ENCODE measurements at places on chromosomes 1 and 21. TPM values are rescaled to one million over a fixed set of nuclear protein-coding genes. Genes with fewer than 3 reads are reported as not detected.

- peaks cover 26% of the 10 kb centered on the region for H3K4me1 ChIP-seq
- no peak for DNase-seq
- peaks cover 6% of the 10 kb centered on the region for H3K27me3 ChIP-seq
- no peaks in the 10 kb centered on the region for H3K36me3 ChIP-seq
Measured at GRCh38 chr1:151513626-151514121, 2.5 kb downstream of the CGN start.

The MROH9 gene
- not detected for total RNA-seq

DNA sequence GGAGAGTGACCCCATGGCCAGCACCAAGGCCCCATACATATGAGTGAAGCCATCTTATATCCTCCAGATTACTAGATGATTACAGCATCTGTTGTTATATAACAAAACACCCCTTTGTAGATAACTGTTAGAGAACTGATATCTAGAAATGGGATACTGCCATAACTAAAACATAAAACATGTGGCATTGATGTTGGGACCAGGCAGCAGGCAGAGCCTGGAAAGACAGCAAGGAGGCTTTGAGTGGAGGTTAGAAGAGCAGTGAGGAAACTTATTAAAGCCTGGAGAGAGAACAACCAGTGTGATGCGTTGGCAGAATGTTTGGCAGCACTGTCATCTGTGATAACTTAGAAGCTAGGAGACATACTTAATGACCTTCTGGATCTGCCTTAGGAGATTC lies 5.5 kb upstream of the ZMYM6 start:
- H3K4me3 ChIP-seq = no peak overlapping the region
- peaks cover 5% of the 10 kb centered on the region for H3K27me3 ChIP-seq
- no peak overlapping the region for H3K27ac ChIP-seq

GRCh38 chr1:14390816-14391215 lies 207.7 kb upstream of the KAZN start:
- H3K36me3 ChIP-seq = no peaks in the 10 kb centered on the region
- H3K4me1 ChIP-seq = no peaks in the 10 kb centered on the region
- no peaks in the 10 kb centered on the region for H3K27me3 ChIP-seq
- no peak for DNase-seq
- H3K4me3 ChIP-seq = no peak overlapping the region

- no peak overlapping the region for H3K27ac ChIP-seq
- peaks cover 32% of the 10 kb centered on the region for H3K36me3 ChIP-seq
- H3K27me3 ChIP-seq = no peaks in the 10 kb centered on the region
- no peak for DNase-seq
- H3K4me1 ChIP-seq = peaks cover 52% of the 10 kb centered on the region
- no peak overlapping the region for H3K4me3 ChIP-seq
Measured at GRCh38 chr1:21774835-21775549, 8.0 kb downstream of the USP48 start.

GRCh38 chr1:63756839-63757238 lies 17.0 kb upstream of the ROR1 start:
- peaks cover 10% of the 10 kb centered on the region for H3K27me3 ChIP-seq
- H3K27ac ChIP-seq = no peak overlapping the region
- H3K4me1 ChIP-seq = no peaks in the 10 kb centered on the region
- H3K36me3 ChIP-seq = no peaks in the 10 kb centered on the region
- no peak for DNase-seq

The C1orf52 gene
- total RNA-seq = 29.5 TPM

DNA sequence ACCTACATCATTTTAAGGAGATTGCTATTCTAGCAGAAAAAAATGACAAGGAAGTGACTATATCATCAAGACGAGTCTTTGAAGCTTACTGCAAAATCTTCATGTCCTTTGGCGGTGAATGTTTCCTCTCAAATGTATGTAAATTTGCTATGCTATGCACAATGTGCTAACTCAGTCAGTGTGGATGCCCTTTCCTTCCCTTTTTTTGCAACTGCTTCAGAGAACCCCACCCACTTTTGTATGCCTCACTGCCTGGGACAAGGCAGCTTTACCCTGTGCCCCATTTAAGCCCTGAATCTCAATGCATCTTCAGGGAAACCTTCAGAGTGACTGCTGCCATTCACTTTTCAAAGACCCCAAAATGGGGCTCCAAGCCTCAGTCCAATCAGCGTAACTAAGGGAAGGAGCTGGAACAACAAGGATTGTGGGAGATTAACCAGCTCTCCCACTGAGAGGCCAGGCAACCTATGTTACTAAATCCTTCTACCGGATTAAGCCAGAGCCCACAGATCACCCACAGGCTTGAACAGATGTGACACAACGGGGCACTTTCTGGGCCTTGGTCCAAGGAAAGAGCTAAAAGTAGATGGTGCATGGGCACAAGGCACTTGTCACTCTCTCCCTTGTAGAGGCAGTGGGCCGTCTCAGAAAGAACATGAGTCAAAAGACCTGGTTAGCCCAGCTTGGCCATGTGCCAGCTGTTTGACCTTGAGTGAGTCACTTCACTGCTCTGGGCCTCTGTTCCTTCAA lies 154.4 kb downstream of the PLPP3 start:
- H3K27me3 ChIP-seq = no peaks in the 10 kb centered on the region
- H3K27ac ChIP-seq = no peak overlapping the region
- H3K4me3 ChIP-seq = no peak overlapping the region
- no peaks in the 10 kb centered on the region for H3K36me3 ChIP-seq
- H3K4me1 ChIP-seq = no peaks in the 10 kb centered on the region

GRCh38 chr21:38937844-38938243 lies 132.1 kb downstream of the ETS2 start:
- H3K4me3 ChIP-seq = no peak overlapping the region
- no peaks in the 10 kb centered on the region for H3K27me3 ChIP-seq
- no peaks in the 10 kb centered on the region for H3K36me3 ChIP-seq
- no peak for DNase-seq
- peak overlapping the region; percentile 33 for H3K27ac ChIP-seq
- peaks cover 26% of the 10 kb centered on the region for H3K4me1 ChIP-seq

DNA sequence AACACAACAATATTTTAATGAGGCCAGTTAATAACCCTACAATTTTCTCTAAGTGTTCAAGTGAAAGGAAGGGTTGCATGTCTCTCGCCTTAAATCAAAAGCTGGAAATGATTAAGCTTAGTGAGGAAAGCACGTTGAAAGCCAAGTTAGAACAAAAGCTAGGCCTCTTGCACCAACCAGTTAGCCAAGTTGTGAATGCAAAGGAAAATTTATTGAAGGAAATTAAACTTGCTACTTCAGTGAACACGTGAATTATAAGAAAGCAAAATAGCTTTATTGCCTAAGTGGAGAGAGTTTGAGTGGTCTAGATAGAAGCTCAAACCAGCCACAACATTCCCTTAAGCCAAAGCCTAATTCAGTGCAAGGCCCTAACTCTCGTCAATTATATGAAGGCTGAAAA lies 135.6 kb downstream of the DUSP10 start:
- no peaks in the 10 kb centered on the region for H3K4me1 ChIP-seq
- H3K27ac ChIP-seq = no peak overlapping the region
- no peak overlapping the region for H3K4me3 ChIP-seq
- DNase-seq = no peak
- H3K36me3 ChIP-seq = no peaks in the 10 kb centered on the region

GRCh38 chr1:226809785-226810571 lies 60.4 kb upstream of the PSEN2 start:
- H3K4me1 ChIP-seq = peaks cover 4% of the 10 kb centered on the region
- DNase-seq = no peak
- H3K27me3 ChIP-seq = peaks cover 10% of the 10 kb centered on the region
- H3K36me3 ChIP-seq = no peaks in the 10 kb centered on the region

All from activated CD8-positive, alpha-beta T cell treated with anti-CD3 and anti-CD28 coated beads, Interleukin-2, amount 10 ng/mL, durations not matched to agents 7 days and 5 days (primary cell).